Stimulated activated CD8-positive, alpha-beta memory T cell treated with anti-CD3 and anti-CD28 coated beads, Interleukin-7, amount 100 ng/mL, for 24 hours (primary cell): ENCODE measurements at places on chromosomes 4 and X.

- DNase-seq: no peak
Measured at GRCh38 chr4:83618431-83618830, 82.5 kb downstream of the GPAT3 start.

DNA sequence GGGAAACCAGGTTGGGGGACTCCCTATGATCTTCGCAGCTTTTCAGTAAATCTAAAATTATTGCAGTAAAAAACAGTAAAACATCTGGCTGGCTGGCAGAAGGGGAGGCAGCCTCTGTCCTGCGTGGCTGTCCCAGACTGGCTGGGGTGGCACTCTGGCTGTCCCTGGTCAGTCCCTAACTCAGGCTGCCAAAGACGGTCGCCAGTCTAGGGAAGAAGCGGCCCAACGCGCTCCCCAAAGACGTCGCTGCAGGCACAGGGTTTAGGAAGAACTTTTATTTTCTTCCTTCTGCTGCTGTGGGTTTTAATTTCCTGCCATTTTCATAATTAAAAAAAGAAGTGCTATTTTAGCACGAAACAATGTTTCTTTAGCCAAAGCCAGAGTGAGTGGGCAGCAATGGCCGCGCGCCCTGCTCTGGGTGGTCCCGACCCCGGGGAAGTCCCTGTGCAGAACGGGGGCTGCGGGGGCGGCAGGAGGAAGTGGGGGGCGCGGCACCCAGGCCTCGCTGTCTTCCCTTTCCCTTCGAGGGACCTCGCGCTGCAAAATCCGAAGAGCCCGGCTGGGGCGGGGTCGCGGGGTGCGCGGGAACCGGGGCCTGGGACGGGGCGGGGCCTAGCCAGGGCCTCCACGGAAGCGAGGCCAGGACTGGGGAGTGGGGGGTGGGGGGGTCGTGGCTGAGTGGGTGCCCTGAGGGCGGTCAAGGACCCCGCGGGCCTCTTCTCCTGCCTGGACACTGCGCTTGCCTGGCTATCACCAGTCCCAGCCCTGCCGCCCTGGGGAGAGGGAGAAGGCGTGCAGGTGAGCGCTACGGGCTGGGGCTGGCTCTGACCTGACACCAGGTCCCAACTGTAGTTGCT, 6.3 kb upstream of the LETM1 start:
- DNase-seq: no peak

GRCh38 chrX:11704725-11705495, 39.2 kb upstream of the ARHGAP6 start:
- DNase-seq: no peak

GRCh38 chrX:9467146-9467545, 2.3 kb downstream of the TBL1X start:
- DNase-seq: no peak

DNA sequence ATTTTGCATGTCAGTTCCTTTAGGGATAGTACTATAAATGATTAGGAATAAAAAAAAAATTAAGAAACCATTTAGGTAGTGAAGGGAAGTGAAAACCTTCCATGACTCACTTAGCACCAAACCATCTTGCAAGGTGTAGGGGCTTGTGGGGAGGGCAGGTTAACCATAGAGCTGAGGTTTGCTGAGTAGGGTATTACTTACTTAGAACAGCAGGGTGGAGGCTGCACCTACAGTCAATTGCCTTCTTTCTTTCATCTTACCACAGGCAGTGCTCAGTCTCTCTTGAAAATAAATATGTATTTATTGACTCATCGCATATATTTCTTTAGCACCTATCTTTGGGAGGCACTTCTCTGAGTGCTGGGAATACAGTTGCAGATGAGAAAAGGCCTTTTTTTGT, 104.9 kb upstream of the GIMD1 start:
- no peak for DNase-seq

DNA sequence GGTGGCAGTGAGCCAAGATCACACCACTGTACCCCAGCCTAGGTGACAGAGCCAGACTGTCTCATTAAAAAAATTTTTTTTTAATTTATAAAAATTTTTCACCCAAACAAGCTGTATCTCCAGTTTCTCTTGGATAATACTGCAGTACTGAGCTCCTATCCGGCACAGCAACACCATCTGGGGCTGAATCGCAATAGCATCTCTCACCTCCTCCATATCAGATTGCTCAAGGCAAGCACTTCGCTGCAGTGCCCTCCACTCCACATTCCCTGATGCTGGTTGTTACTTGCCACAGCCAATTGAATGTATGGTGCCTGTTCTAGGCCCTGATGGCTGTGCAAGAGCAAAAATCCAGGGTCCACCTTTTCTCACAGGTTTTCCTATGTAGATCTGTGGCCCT, 69.3 kb upstream of the FAM241A start:
- no peak for DNase-seq

- DNase-seq: peak; percentile 79
Measured at GRCh38 chrX:154368630-154369448, 5.6 kb downstream of the FLNA start.

- no peak for DNase-seq
Measured at GRCh38 chr4:47218631-47219030, 187.3 kb downstream of the GABRB1 start.

DNA sequence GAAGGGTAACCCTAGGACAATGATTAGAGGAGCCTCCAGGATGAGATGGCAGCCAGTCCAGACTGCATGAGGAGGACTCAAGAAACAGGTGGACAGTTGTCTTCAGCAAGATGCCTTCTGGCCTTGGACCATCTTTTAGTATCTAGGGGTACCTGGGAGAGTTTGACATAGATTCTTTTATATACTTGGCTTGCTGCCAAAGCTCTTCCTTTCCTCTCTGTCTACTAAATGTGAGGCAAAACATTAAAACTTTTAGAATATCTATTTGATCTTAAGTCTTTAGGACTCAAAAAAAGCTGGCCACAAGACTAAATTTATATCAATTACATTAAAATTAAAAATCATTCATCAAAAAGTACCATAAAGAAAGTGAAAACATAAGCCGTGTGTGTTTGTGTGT, 18.6 kb upstream of the NKX3-2 start:
- no peak for DNase-seq

- DNase-seq: no peak
Measured at GRCh38 chr4:72895408-72895807, 174.1 kb downstream of the COX18 start.

GRCh38 chrX:357693-358471, 28.8 kb downstream of the PPP2R3B start:
- DNase-seq: no peak

DNA sequence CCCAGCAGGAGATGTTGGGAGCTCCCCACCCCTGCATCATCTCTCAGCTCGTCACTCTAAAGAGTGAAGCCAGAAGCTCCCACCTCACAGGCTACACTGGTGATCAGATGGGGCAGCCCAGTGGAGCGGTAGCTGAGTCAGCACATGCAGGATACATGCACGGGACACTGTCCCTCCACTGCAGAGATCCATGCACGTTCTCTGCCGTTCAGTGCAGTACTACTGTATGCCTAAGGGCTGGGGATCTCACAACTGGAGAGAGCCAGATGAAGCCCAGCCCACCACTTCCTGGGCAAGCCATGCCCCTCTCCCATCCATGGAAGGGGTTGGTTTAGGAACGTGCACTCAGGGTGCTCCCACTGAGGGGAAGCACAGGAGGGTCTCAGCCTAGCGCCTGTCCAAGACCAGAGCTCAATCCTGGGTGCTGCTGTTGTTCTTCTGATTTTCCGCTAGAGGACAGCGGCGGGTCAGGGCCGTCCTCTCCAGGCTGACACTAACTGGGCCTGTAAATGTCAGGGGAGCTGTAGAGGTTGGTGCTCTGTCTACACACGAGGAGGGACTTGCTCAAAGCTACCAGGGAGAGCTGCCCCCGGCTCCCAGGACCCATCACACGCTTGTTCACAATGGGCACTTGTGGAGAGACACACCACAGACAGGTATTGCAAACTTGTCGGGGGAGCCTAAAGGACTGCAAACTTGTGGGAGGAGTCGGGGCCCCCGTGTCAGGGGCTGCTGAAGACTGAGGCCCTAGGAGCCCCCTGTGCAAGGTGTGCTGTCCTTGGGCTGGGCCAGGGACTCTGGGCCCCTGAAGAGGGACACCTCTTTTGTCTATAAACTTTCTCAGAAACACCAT, 18.2 kb upstream of the ABLIM2 start:
- DNase-seq: no peak

GRCh38 chr4:115154826-115155225, 41.4 kb upstream of the NDST4 start:
- DNase-seq: no peak

GRCh38 chrX:110341189-110342035, 17.2 kb upstream of the RTL9 start:
- no peak for DNase-seq

- no peak for DNase-seq
Measured at GRCh38 chr4:8726344-8726851, 133.8 kb downstream of the CPZ start.

- no peak for DNase-seq
Measured at GRCh38 chrX:49106930-49107329, 16.6 kb downstream of the GPKOW start.

DNA sequence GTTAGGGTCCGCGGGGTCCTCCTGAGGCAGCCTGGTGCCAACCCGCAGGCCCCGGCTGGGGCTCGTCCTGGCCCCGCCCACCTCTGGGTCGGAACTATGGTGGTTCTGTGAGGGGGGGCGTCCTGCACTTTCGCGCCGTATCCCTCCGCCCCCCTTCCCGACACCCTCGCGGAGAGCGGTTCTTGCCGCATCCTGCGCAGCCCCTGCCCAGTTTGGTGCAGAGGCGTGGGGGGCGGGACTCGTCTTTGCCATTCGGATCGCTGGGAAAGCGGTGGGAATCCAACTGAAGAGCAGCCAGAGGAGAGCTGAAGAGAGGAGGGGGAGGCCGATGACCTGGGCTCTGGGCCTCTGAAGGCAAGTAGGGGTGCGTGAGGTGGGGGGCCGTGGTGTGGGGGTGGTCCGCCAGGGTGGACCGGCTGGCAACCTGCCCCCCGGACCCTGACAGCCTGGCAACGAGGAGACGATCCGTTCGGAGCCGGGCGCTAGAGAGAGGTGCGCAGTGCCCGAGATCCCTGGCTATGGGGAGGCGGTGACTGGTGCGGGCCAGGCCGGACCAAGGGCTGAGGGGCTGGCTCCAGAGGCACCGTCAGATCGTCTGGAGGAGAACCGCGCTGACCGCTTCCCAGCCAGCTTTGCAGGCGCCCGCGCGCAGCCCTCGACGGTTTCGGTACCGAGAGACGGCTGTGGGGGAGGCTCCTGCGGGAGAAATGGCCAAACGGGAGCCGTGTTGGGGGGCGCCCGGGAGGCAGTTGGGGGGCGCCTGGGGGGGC, at the start of gene GPRASP1:
GPRASP1 (plus strand) TSS at position 242 of the 770 bp plus-strand sequence. CDS start 2,431 bp downstream, outside the sequence.
- DNase-seq: no peak

GRCh38 chr4:165844161-165844560, 28.9 kb upstream of the TLL1 start:
- DNase-seq: no peak

GRCh38 chr4:3373468-3373867, 68.3 kb upstream of the HGFAC start:
- DNase-seq: no peak

DNA sequence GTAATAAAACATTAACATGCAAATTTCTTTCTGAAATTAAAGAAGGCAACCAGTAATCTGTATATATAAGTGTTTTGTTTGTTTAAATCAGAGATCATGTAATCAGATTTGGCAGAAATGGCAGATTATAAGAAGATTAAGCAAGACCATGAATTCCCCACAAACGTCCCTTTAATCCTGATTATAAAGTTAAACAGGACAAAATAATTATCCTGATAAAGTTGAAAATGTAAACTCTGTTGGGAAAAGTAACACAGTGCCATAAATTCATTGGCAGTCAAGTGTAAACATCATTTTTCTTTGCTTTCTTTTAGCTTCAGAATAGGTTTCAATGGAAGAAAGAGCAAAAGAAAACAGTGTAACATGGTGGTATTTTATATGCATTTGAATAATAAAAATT, 256.3 kb downstream of the KCNIP4 start:
- no peak for DNase-seq

- DNase-seq: no peak
Measured at GRCh38 chrX:22060415-22061280, 28.5 kb downstream of the PHEX start.

DNA sequence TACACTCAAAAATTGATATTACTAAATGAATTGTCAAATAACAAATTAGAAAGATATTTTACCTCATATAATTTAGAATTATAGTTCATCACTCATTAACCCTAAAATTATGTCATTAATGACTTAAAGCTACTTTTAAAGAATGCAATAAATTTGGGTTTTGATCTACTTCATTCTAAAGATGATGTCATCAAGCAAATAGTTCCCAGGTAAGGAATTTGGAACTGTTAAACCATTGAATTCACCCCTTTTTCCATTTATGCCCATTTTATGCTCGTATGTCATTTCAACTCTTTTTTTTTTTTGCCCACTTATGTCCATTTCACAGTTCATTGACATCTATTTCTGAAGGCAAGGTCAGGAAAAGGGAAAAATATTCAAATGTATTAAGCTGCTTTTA, 135.5 kb downstream of the TLL1 start:
- DNase-seq: no peak

GRCh38 chr4:610411-611261, 14.7 kb upstream of the PDE6B start:
- no peak for DNase-seq
